ENCODE measurements at places on chromosomes 16 and 17.

DNA sequence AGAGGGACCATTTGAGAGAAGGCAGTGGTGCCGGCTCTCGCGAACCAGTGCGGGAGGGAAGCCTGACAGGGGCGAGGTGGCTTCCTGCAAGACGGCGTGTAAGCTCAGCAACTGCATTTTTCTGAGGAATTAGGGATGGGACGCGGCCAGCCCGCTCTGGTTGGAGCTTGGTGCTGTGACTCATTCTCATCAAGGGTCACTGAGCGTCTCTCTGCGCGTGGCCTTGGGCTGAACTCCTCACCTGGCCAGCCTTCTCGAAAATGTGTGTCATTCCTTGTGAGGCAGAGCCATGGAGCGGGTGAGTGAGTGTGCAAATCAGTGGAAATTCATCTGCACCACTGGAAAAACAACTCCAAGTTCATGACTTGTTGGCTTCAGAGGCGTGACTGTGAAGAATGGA, 52.8 kb downstream of the NTN1 start:
- no peak overlapping the region for H3K27ac ChIP-seq
- no peak for DNase-seq
- H3K36me3 ChIP-seq, result no peaks in the 10 kb centered on the region
- no peaks in the 10 kb centered on the region for H3K27me3 ChIP-seq
- no peak overlapping the region for H3K4me3 ChIP-seq

DNA sequence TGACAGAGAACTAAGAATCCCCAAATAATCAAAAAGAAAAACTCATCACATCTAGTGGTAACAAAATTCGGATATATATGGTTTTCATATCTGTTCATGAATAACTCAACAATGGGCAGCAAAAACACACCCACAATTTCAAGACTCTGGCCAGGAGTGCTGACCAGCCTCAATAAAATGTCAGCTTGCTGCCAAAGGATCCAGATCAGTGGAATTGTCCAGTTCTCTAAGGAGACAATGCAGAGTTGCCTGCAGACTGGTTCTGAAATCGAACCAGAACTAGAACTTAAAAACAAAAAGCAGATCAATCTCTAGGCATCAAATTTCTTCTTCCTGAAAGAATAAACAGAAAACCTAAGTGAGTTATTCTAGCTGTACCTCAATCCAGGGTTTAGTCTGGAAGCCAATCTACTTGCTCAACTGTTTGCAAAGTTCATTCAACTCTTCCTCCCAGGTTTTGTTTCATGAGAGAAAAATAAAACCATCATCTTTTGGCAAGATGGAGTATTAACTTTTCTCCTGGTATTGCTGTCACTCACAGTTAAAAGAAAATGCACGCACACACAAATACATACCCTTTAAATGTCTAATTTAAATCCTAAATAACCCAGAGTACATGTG, 61.0 kb downstream of the CFDP1 start:
- no peak for DNase-seq
- no peak overlapping the region for H3K27ac ChIP-seq
- no peaks in the 10 kb centered on the region for H3K4me1 ChIP-seq
- no peaks in the 10 kb centered on the region for H3K36me3 ChIP-seq
- H3K27me3 ChIP-seq, result no peaks in the 10 kb centered on the region
- no peak overlapping the region for H3K4me3 ChIP-seq

GRCh38 chr17:41492771-41493170, 3.1 kb upstream of the KRT36 start:
- H3K4me3 ChIP-seq, result no peak overlapping the region
- no peak for DNase-seq
- H3K36me3 ChIP-seq, result no peaks in the 10 kb centered on the region
- no peaks in the 10 kb centered on the region for H3K27me3 ChIP-seq

DNA sequence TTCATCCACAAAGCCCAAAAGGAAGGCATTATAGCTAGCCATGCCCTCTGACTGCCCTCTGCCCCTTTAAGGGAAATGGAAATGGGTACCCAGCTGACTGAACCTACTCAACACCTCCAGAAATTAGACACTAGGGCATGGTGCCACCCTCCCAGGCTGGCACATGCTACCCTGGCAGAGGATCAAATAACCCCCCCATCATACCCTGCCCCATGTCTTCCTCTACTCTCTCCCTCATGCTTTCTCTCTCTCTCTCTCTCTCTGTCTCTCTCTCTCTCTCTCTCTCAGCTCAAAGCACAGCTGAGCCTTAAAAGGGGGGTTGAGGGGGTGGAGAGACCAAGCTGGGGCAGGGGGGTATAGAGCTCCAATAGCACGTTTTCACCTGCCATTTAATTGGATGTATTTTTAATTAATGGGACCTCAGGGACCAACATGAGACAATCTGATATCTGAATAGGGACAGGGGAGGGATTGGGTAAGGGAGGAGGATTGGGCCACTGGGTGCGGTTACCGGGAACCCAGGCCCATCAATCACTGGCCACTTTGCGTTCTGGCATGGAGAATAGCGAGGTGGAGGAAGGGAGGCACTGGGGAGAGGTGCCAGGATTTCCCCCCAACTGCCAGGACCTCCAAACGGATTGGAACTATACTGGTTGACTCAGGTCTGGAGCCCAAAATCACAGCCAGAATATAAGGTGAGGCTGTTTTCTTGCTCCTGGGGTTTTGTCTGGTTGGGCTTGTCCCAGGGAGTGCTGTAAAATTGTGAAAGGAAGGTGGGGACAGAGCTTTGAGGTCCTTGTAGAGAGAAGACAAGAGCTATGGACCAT, 57.8 kb downstream of the NEUROD2 start:
- H3K36me3 ChIP-seq, result no peaks in the 10 kb centered on the region
- no peak for DNase-seq
- no peaks in the 10 kb centered on the region for H3K27me3 ChIP-seq
- H3K4me1 ChIP-seq, result no peaks in the 10 kb centered on the region

DNA sequence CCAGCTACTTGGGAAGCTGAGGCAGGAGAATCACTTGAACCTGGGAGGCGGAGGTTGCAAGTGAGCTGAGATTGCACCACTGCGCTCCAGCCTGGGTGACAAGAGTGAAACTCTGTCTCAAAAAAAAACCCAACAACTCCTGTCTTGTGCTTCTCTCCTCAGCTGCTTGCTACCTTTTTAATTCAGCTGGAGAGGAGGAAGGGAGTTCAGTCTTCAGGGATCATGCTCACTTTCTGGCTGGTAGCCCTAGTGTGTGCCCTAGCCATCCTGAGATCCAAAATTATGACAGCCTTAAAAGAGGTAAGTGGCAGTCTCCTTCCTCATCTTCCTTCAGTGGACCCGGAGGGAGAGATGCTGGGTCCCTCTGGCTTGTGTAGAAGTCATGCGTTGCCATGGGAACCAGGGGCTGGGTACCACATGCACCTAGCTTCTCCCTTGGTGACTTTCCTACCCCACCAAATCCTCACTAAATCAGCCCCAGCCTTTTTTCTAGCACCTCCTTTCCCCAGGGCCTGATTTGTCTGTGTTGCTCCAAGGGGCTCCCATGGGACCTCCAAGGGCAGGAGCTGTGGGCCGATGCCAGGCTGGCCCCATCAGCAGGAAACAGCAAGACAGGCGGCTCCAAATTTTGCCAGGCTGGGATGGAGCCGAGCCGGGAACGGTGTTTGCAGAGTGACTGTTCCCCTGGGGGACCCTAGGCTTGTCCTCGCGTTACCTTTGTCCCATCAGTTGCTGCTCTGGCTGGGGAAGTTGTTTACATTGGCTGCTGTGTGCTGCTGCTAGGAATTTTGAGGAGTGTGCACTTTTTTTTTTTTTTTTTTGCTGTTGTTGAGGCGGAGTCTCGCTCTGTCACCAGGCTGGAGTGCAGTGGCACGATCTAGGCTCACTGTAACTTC, 65.2 kb downstream of the ABCC1 start:
- H3K27ac ChIP-seq, result no peak overlapping the region
- no peak overlapping the region for H3K4me3 ChIP-seq
- peak; percentile 39 for DNase-seq
- no peaks in the 10 kb centered on the region for H3K4me1 ChIP-seq
- H3K27me3 ChIP-seq, result no peaks in the 10 kb centered on the region
- H3K36me3 ChIP-seq, result no peaks in the 10 kb centered on the region

DNA sequence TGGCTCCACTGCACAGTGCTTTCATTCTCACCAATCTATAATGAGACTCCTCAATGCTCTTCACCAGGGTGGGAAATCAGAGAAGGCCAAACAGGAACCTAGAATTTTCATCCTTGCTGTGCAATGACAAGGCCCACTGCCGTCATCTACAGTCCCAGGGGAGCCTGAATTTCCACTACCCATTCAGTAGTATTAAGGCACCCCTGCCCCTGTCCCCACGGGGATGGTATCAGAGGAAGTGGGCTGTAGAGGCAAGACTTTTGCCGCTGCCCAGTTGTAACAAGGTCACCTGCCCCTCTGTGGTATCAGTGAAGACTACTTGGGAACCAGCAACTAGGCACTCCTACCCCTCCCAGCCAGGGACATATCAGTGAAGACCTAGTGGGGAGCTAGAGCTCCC, 104.5 kb downstream of the C16orf78 start:
- no peaks in the 10 kb centered on the region for H3K4me1 ChIP-seq
- DNase-seq, result no peak
- no peaks in the 10 kb centered on the region for H3K27me3 ChIP-seq
- H3K4me3 ChIP-seq, result no peak overlapping the region
- H3K27ac ChIP-seq, result no peak overlapping the region

DNA sequence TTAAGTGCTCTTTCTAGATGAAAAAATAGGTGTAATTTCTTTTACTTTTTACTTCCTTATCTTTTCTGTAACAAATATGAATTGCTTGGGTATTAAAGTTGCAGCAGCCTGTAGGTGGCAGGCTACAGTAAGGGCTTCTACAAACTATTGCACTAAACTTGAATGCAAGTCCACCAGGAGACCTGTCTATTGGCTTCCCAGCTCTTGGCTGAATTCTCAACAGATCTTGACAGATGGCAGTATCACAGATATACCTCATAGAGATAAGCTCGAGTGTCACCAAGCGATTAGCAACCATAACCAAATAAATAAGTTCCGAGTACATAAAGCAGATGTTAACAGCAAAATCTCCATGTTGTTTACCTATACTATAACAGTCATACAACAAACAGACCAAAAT, 5.9 kb downstream of the BBS2 start:
- no peaks in the 10 kb centered on the region for H3K36me3 ChIP-seq
- H3K27ac ChIP-seq, result no peak overlapping the region
- DNase-seq, result peak; percentile 59
- H3K4me1 ChIP-seq, result no peaks in the 10 kb centered on the region
- H3K27me3 ChIP-seq, result no peaks in the 10 kb centered on the region

DNA sequence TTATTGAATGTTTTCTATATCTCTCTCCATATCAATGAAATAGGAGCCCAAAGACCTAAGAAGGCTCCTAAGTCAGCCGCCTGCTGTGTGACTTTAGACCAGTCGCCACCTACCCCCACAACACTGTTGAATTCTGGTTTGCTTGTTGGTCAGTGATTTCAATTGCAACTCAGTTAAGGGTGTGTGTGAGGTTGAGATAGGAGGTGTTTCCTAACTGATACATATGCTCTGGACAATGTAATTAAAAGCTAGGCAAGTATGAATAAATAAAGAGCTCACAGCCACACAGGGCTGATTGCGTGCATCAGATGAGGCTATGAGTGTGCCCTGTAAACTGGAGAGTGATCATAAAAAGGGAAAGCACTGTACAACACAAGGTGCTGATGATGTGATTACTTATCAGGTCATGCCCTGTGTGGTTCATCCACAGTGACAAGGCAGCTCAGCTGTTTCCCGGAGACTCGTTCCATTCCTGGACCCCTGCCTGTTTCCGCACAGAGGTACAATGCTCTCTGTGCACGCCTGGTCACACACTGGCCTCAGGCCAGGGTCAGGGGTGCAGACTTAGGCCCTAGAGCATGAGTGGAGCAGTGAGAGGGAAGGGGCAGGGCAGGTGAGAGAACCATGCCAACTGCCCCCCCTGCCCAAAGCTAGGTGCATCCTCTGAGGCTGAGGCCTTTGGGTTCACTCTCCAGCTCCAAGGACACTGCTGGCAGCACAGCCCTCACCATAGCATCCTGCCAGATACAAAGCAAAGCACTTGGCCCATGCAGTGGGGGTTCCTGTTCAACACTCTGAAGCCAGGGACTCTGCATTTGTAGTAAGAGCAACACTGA, 3.3 kb upstream of the KRT35 start:
- no peaks in the 10 kb centered on the region for H3K36me3 ChIP-seq
- H3K4me1 ChIP-seq, result no peaks in the 10 kb centered on the region

- no peaks in the 10 kb centered on the region for H3K27me3 ChIP-seq
- no peak for DNase-seq
- H3K36me3 ChIP-seq, result no peaks in the 10 kb centered on the region
These were observed 9.4 kb downstream of the KIAA0513 start for GRCh38 chr16:85037050-85037410.

- no peak for DNase-seq
- H3K4me3 ChIP-seq, result no peak overlapping the region
- H3K4me1 ChIP-seq, result no peaks in the 10 kb centered on the region
- H3K27me3 ChIP-seq, result no peaks in the 10 kb centered on the region
- no peaks in the 10 kb centered on the region for H3K36me3 ChIP-seq
These were observed 409.6 kb upstream of the MAF start for GRCh38 chr16:80009971-80010659.

DNA sequence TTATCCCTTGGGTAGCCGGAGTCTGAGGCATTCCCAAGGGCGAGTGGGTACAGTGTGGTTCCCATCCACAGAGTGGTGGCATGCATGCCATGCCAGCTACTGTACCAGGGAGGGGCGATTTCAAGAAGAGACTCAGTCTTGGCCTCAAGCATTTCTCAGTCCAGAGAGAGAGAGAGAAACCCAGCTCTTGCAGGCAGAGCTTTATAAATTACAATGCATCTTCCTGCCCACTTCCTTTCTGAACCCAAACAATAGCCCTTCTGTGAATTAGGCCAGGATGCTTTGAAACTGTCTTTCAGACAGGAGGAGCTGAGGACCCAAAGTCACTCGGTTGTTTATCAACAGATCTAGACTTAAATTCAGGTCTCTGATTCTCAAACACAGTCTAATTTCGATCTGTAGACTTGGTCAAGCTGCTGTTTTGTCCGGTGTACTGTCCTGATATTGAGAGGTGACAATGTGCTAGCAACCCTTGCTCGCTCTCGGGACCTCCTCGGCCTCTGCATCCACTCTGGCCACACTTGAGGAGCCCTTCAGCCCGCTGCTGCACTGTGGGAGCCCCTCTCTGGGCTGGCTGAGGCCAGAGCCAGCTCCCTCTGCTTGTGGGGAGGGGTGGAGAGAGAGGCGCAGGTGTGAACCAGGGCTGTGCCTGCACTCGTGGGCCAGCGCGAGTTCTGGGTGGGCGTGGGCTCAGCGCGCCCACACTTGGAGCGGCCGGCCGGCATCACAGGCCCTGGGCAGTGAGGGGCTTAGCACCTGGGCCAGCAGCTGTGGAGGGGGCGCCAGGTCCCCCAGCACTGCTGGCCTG, 408.0 kb downstream of the UTP18 start:
- no peaks in the 10 kb centered on the region for H3K4me1 ChIP-seq
- no peak overlapping the region for H3K4me3 ChIP-seq
- no peak overlapping the region for H3K27ac ChIP-seq
- H3K27me3 ChIP-seq, result no peaks in the 10 kb centered on the region
- no peaks in the 10 kb centered on the region for H3K36me3 ChIP-seq

DNA sequence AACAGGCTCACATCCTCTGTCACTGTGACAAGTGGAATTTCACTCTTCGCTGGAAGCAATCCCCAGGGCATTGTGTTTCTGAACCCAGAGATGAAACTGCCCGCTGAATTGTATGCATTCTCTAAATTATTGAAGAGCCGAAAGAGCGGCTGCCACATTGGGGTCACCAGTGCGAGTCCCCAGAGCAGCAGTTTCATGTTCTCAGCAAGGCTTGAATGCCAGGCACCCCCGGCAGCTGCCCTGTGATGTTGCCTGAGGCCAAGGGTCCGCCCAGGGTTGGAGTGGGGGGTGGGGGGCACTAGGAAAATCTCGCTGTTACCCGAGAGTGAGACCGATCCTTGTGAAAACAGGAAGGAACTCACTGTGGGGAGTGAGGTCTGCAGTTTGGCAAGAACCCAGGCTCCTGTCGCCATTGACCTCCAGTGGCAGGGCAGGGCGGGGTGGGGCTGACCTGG, 20.7 kb upstream of the BCAR1 start:
- no peak for DNase-seq
- no peak overlapping the region for H3K4me3 ChIP-seq
- peaks cover 6% of the 10 kb centered on the region for H3K4me1 ChIP-seq
- peak overlapping the region; percentile 25 for H3K27ac ChIP-seq
- no peaks in the 10 kb centered on the region for H3K27me3 ChIP-seq

All from breast epithelium (tissue), 4 donors.